ENCODE measurements at places on chromosomes 12 and 14.

GRCh38 chr12:132131952-132132351 lies 12.2 kb downstream of the DDX51 start:
- no peak for DNase-seq

- DNase-seq = no peak
Observed at GRCh38 chr14:53902307-53902706, 54.3 kb downstream of the BMP4 start.

DNA sequence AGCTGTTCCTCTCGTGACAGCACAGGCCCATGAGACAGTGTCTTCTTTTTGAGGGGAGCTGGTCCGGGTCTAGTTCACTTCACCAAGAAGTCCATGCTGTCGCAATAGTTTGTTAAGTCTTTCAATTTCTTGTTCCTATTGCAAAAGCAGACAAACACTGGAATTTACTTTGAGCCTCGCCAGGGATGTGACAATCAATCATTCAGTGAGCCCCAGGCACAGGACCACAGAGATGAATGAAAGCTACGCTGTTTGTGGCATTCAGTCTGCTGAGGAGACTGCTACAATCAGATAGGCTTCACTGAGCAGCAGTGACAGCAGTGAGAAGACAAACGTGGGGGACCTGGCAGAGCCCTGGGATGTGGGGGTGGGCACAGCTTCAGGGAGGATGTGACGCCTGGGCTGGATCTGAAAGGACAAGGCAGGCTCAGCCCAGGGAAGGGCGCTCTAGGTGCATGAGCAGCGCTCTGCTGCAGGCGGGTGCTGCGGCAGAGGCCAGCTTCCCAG lies 35.5 kb downstream of the TCTN1 start:
- DNase-seq = no peak

- no peak for DNase-seq
Observed at GRCh38 chr14:52735921-52736489, 6.0 kb downstream of the STYX start.

- DNase-seq = no peak
Observed at GRCh38 chr12:75984577-75985182, 46.9 kb downstream of the PHLDA1 start.

DNA sequence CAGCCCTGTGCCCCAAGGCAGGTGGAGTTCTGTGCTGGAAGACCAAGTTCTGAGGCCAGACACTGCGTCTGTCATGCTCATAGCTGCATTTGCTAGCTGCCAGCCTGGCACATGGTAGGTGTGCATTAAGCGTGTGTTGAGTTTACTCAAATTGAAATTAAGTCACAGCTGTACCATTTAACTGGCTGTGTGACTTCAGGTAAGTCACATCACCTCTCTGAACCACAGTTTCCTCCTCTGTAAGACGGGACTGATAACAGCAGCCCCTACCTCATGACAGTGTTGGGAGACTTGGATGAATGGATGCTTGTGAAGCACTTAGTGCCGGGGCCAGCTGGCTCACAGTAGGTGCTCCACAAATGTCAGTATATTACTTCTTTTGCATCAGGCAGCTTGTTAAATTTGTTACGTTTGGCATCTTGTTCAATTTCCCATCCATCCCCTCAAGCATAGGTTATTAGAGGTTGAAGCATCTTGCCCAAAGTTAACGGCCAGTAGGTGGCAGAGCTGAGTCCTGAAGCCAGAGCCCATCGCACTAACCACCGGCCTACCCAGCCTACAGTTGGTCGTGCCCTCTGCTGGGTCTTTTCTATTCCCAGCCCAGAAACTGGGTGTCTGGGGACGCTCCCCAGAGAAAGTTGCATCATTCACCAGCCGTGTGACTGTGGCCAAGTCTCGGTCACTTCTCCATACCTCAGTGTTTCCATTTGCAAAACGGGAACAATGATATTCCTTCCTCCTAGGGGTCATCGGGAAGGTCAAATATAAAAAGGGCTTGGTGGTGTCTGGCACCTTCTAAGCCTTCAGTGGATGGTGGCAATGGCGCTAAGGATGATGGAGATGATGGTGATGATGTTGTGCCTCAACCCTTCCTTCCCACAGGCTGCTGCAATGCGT lies 4.5 kb downstream of the DAO start:
- peak; percentile 67 for DNase-seq

DNA sequence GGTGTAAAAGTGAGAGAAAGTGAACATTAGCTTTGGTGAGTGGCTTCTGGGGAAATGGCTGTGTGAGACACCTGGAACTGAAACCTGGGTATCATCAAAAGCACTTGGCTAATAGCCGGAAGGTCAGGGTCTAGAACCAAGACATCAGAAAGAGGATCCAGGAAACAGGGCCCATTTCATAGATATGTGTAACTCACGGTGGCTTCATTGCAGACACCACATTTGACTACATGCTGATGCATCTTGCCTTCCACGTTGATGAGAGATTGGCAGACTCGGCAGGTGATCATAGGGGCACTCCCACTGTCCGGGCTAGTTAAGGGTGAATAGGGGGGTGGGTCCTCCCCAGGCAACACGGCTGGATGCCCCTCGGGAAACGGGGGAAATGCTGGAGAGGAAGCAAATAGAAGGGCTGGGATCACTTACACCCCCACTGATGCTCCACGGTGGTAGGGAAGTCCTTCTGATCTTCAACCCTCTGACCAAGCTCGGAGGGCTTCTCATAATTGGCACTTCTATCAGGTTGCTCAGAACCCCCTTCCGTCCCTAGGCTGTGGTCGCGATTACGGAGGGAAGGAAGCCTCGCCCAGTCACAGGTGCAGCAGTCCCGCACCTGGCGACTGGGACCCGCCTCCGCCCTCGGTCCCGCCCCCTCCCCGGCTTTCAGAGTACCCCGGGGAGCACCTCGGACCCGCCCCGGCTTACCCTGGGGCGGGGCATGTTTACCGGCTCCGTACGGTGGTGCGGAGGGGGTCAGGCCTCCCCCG lies 593 bp downstream of the PIP4P1 start:
- peak; percentile 81 for DNase-seq

- DNase-seq = no peak
Observed at GRCh38 chr12:65895759-65896656, 71.7 kb downstream of the HMGA2 start.

DNA sequence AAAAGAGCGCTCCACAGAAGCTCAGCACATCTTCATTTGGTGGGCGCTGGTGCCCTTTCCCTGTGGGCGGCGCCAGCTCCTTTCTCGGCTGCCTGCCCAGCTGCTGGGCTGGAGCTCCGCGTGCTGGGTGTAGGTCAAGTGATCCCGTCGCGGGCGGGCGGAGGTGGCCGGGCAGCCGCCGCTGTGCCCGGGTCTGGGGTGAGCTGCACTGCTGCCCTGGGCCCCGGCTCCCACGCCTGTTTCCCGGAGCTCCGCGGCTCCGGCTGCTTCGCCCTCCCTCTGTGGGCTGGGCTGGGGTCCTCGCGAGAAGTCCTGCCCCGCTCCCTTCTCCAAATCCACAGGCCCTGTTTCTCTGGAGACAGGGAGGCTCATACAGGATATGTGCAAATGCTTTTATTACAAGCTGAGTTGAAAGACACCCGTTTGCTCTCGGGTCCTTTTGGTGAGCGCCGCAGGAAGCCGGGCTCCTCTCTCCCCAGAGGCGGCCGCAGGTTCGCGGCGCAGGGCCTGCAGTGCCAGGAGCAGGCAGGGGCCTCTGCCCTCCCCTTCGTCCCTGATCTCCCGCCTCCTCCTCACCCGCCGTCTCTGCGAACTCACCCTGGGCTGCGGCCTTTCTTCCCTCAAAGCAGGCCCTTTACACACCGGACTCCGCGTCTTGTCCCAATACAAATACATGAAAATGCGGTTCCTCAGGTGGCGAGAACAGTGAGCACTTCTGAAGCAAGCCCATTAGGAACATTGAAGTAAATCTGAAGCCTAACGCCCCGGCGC lies 67.8 kb upstream of the CAPRIN2 start:
- peak; percentile 61 for DNase-seq

DNA sequence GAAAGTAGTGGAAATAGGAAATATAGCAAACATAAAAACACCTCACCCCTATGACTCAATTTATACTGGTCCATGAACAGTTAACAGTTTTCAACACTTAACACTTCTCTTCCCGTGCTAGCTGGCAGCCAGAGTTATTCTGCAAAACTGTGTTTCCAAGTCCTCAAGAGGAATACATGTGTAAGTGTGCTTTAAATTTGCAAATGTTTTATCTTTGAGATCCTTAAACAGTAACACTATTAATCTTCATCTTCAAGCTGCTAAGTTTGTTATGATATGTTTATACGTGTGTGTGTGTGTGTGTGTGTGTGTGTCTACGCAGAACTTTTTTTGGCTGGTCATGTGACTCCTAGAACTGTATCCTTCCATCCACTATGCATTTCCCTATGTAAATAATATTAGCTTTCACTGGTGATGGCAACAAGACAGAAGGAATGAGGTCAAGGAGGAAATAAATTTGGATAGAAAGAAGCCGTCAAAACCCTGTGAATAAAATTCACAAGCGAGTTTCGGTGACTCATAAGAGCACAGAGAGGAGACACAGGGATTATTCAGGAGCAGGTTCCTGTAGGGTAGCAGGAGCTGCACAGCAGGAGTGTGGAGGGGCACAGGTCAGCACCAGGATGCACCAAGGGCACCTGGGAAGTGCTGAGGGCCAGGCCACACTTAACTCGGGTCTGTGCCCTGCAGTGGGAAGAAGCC lies 105.9 kb upstream of the ETV6 start:
- DNase-seq = no peak

DNA sequence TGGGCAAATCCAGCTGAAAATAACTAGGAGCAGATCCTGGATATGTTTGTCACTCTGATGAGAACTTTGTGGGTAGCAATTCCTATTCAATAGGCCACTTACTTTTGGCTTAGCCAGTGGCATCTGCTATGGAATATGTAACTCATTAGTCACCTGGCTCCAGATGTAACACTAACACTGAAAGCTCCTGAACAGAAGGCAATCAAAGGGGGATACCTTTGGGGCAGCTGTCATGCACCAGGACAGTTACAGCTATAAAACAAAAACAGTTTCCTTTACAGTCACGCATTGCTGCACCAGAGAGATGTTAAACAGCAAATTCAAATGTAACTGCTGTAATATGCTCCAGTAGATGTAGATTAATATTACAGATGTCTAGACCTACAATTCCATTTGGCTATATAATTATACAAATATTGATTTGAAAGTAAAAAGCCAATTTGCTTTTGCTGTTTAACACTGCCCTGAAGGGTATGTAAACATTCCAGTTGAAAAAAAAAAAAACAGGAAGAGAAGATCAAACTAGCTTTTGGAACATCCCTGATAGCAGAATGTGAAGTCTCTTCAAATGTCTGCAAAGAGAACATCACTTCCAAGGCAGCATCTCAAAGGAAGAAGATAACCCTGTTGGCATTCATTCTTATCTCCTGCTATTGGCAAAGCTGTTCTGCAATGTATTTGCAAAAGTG lies 18.4 kb downstream of the RACGAP1 start:
- DNase-seq = no peak

DNA sequence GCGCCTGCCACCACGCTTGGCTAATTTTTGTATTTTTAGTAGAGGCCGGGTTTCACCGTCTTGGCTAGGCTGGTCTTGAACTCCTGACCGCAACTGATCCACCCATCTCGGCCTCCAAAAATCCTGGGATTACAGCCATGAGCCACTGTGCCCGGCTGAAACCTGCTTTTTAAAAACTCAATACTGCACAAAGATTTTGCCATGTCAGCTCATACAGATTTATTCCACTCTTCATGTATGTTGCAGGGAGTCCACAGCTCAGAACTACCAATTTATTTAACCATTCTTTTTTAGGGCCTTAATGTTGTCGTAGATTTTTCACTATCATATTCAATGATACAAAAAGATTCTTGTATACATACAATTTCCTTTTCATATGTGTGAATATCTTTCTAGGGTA lies 20.0 kb downstream of the ZCCHC8 start:
- DNase-seq = no peak

DNA sequence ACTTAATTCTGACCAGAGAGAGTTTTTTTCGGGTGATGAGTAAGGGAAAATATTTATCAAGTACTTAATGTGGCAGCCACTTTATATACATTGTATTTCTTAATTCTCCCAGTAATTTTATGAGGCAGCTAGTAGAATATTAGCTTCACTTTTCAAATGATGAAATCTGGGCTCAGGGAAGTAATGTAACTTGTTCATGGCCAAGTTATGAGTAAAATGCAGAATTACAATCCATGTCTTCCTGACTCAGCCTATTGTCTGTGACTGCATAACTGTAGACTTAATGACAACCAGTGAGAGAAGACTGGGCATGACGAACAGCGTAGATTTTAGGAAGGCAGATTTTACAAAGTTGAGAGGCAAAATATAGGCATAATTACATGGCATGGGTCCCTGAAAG lies 106.7 kb upstream of the MIS18BP1 start:
- DNase-seq = no peak

DNA sequence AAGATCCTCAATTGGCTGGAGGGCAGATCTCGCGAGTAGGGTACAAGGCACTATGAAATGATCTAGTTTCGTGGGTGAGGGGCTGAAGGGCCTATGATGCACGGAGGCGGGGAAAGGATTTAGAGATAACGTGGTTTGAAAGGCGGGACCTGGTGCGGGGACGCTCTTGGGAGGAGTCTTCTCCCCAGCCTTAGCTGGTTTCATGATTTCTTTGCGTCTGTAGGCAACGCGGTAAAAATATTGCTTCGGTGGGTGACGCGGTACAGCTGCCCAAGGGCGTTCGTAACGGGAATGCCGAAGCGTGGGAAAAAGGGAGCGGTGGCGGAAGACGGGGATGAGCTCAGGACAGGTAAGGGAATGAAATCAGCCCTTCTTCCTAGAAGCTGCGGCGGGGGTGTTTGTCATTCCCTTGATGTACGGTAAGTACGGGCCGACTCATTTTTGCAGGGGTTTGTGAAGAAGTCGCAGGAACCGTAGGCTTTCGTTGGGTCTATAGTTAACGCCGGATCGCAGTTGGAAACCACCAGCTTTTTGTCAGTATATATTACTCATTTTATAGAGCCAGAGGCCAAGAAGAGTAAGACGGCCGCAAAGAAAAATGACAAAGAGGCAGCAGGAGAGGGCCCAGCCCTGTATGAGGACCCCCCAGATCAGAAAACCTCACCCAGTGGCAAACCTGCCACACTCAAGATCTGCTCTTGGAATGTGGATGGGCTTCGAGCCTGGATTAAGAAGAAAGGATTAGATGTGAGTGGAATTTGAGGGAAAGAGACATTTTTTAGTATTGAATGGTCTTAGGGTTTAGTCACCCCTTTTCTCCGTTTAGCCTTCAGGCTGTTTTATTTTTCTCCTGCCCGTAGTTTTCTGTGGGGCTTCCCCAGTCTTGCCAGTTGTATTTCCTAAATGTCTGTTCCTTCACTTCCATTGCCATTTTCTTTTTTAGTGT lies 602 bp downstream of the APEX1 start:
- no peak for DNase-seq

- no peak for DNase-seq
Observed at GRCh38 chr14:71348394-71348793, 441.1 kb downstream of the PCNX1 start.

DNA sequence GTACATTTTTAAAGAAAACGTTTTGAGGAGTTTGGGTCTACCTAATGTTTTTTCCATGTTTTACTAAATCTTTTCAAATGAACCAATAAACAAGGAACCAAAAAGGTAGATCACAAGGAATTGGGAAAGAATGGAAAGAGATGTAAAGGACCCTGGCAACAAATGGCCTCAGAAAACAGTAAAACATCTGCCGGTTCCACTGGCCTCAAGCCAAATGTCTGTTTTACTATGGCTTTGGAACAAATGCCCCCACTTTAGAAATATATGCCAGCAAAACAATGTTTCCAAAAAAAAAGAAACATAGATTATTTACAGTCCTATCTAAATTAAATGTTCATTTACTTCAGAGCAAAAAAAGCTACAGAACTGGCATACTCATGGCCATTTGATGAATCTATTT lies 3.0 kb downstream of the TRMT5 start:
- no peak for DNase-seq

All from transverse colon (tissue), 4 donors.